ENCODE measurements at places on chromosomes 2 and 18.

- no peak for DNase-seq
Observed at GRCh38 chr2:1318366-1319009, 94.8 kb upstream of the TPO start.

DNA sequence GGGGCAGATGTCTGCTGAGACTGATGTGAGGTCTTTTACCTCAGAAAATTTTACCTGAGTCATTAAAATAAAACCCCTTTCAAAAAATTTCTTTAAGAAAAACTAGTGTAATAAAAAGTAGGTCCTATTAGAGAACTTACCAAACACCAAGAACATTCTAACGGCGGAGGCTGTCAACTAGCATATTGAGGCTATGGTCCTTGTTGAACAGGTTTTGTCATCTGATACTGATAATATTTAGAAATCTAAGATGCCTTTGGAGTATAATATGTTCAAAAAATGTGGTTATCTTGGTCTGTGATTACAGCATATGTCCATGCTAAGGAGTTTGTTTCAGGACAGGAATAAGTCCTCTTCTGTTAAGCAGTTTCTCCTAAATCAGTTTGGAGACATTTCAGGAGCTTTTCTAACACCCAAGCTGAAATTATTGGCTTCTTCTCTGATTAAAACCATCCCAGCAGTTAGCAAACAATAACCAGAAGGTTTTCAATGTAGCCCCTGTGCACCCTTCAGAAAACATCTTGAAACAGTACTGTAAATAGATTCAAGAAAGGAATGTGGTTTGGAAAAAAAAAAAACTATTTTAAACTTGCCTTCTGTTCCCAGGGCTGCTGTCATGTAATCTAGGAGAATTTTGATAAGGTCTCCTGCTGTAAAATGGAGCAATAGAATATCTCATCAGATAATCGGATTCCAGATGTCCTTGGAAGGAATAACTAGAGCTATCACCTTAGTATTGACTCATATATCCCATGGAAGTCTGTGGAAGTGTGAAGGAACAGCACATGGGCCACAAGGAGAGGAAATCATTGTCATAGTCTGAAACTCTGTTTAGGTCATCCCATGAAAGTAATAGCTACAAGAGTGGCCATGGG, 58.7 kb upstream of the B3GNT2 start:
- no peak for DNase-seq

DNA sequence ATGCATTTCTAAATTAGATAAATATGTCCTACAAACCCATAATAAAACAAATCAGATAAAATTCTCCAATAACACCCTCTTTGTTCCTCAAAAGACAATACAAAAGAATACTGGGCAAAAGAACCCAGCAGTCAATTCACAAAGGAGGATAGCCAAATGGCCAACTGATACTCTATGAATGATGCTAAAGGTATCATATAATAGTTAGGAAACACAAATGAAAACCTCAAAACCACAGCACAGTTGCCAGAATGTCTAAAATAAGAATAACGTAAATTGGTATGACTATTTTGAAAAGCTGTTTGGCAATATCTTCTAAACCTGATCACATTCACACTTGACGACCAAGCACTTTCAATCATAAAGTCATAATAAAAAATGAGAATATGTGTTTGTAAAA, 315.4 kb downstream of the CDH7 start:
- DNase-seq: no peak

GRCh38 chr2:109633284-109633961, 19.3 kb downstream of the SOWAHC start:
- DNase-seq: no peak

GRCh38 chr2:191501561-191502168, 176.3 kb upstream of the NABP1 start:
- peak; percentile 49 for DNase-seq

GRCh38 chr2:131153529-131153928, 48.4 kb downstream of the PLEKHB2 start:
- no peak for DNase-seq

- DNase-seq: no peak
Observed at GRCh38 chr2:66127061-66127460, 307.9 kb upstream of the MEIS1 start.

DNA sequence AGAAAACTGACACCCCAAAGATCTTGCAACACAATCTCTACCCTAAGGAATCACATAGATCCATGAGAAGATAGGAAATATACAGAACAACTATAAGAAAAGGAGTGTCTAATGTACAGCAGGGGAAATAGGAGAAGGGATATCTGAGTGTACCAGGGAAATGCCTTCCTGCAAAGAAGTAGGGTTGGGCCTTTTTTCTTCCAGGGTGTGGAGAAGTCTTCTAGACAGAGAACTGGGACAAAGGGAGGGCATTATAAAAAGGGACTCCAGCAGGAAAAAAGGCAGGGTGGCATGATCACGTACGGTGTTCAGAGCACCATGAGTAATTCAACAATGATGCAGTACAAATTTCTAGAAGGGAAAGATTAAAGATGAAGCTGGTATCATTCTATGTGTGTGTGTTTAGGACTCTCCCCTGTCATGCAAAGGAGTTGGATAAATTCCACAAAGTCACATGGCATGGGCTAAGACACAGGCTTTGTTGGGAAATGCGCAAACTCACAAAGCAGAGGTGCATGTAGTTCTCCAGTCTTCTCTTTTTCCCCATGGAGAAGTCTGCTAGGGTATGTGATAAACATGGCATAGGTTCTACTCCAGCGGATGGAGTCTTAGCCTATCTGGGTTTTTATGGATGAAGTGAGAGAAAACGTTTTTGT, 6.7 kb upstream of the SEC11C start:
- no peak for DNase-seq

GRCh38 chr2:189548666-189549448, 31.7 kb downstream of the SLC40A1 start:
- no peak for DNase-seq

DNA sequence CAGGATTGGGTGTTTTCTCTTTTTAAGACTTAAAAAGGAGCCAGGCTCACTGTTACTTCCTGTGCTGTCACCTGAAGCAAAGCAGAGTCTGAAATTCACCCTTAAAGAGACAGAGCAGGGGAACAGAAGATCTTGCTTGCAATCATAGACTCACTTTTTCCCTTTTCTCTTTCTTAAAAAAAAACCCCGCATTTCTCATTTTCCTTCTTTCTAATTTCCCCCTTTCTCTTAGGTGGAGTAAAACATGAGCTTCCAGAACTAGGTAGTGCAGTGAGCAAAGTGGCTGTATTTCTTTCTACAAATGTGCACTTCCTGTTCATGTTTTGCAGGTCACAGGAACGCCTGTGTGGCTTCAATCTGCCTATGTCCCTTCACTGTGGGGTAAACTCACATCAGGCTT, 381.2 kb downstream of the LPIN1 start:
- DNase-seq: no peak

DNA sequence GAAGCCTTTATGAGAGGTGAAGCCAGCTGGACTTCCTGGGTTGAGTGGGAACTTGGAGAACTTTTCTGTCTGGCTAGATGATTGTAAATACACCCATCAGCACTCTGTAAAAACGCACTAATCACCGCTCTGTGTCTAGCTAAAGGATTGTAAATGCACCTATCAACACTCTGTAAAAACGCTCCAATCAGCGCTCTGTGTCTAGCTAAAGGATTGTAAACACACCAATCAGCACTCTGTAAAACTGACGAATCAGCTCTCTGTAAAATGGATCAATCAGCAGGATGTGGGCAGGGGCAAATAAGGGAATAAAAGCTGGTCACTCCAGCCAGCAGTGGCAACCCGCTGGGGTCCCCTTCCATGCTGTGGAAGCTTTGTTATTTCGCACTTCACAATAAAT, 163.6 kb upstream of the SLC39A10 start:
- DNase-seq: no peak

DNA sequence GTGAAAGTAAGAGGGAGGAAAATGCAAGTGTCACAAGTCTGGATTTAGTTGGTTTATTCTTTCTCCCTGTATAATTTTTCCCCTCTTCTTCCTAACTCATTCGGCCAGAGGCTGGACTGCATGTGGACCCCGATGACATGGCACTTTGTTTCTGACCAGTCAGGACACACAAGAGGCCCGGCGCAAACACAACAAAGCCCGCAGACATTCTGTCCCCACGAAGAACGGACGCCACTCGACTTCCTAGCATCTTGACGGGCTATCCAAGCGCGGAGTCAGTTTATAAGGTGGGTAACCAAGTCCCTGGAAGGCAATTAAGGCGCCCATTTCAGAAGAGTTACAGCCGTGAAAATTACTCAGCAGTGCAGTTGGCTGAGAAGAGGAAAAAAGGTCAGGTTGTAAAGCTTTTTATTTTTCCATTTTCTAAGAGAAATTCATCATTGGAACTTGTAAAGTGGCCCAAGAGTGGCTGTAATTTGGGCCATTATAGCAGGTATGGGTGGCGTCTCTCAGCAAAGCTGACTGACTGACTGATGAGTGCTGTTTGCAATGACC, at the start of gene TPO:
TSS of gene TPO (plus strand) at position 308 of the 555 bp plus-strand sequence. CDS start 946 bp downstream, outside the sequence.
- DNase-seq: no peak

GRCh38 chr2:21392649-21393048, 268.9 kb downstream of the TDRD15 start:
- DNase-seq: no peak

DNA sequence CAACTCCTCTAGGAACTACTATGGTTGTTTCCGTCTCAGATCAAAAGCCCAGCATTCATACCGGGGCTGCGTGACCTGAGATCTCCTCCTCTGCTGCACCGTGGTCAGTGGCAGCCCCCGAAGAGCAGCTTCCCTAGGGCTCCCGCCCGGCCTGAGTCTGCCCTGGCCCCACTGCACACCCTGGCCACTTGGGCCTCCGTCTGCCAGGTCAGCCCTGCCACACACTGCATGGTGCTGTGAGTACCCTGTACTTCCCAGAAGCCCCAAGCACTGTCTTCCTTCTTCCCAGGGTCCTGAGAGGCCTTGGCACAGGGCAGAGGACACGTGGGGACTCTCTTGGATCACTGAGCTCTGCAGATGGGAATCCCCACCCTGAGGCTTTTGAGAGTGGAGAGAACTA, 81.5 kb upstream of the GPC1 start:
- DNase-seq: no peak

GRCh38 chr2:9774266-9774665, 69.0 kb upstream of the TAF1B start:
- DNase-seq: no peak

- peak; percentile 81 for DNase-seq
Observed at GRCh38 chr2:36356990-36357846, 1.6 kb downstream of the CRIM1 start.

DNA sequence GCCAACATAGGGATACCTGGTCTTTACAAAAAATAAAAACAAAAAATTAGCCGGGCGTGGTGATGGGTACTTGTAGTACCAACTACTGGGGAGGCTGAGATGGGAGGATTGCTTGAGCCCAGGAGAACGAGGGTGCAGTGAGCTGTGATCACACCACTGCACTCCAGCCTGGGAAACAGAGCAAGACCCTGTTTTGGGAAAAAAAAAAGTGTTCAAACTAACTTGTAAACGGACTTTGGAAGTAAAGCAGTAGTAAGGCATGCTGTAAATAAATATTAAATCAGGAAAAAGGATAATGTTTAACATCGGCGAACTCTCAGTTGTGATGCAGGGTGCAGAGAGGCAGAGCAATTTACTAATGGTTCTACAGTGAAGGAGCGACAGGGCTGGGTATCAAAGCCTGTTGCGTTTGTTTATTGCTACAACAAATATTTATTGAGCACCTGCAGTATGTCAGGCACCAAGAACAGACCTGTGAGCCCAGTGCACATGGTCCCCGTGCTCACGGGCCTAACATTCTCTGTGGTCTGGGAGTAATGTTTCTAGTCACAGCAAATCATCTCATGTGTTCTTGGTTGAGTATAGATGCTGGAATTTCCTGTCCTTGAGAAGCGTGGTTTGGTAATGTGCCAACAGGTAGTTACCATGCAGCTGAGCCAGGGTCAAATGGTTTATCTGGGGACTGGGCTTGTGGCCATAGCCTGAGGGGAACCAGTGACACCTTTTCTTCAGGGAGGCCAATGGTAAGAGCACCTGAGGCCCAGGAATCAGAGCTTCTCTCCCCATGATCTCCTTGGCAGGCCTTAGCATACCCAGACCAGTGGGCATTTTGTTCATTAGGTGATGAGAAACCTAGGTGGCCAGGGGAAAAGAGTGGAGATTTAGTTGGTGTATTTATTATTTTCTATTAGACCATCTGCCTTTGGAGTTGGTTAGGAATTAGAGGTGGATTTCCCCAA, 27.9 kb upstream of the GREB1 start:
- DNase-seq: peak; percentile 35

DNA sequence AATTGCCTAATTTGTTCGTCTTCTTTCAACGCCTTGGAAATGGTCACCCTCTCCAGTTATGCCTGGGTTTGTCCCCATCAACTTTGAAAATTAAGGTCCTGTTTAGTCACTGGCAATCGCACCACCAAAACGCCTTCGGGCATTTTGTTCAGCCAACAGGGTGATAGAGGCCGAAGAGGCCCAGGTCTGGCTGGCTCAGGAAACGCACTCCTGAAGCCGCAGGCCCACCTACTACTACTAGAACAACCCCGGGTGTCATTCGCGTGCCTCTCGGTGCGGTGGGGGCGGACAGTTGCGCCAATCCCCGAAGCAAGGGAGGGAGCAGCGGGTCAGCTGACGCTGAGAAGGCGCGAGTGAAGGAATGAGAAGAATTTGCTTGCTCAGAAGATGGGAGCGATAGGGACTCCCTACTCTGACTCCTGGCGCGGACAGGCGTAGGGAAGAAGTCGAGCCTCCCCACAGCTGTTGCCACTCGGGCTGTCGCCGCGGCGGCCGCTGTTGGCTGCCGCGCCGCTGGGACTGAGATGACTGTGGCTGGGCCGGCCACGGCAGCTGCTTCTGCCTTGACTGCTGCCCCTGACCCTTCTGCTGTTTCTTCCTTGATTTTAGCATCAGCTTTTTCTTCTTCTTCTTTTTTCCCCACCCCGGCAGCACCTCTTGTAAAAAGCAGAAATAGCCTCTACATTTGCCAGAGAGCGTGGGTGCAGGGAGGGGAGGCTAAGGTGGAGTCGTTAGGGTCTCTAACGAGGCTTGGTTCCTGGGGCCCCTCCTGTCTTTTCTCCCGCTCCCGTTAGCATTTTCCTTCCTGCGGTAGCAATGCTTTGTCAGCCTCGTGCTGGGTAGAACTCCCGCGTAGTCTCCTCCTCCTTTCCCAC, 387.6 kb downstream of the FIGN start:
- peak; percentile 97 for DNase-seq

- peak; percentile 36 for DNase-seq
Observed at GRCh38 chr2:18749912-18750526, 160.7 kb upstream of the NT5C1B start.

GRCh38 chr18:56166914-56167313, 471.5 kb downstream of the TXNL1 start:
- DNase-seq: no peak

DNA sequence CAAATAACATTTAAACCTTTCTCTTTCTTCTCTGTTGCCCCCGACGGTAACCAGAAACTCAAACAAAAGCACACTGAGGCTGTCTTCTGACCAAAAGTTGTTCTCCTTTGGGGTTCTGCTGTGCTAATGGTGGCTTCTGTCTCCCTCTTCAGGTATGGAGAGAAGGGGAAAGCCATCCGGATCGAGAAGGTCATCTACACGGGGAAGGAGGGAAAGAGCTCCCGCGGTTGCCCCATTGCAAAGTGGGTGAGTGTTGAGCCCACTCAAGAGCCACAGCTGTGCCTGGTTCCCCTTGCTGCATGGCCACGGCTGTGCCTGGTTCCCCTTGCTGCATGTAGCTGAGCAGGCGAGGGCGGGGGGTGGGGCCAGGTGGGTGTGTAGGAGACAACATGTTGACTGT, 67.4 kb downstream of the BOLA3 start:
- DNase-seq: no peak
